ENCODE measurements at places on chromosomes 16 and 17.

- no peak for DNase-seq
Observed at GRCh38 chr17:5561736-5562571, 22.4 kb downstream of the NLRP1 start.

- DNase-seq = no peak
Observed at GRCh38 chr17:45240905-45241327, 19.2 kb downstream of the FMNL1 start.

DNA sequence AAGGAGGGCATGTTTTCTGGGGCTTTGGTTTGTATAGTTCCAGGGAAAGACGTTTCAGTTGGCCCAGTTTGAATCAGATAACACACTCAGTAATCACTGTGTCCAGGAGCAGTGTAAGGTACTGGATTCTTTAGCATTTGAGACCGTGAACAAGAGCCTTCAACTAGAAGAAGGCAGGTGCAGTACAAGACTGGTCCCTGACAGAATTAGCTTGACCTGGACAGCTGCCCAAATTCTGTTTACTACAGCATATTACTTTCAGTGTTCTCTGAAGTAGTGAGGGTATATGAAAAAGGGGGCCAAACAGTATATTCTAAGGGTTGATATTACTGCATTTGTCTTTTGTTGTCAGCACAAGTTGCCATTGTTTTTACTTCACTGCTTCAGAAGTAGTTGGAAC lies 81.3 kb downstream of the COX10 start:
- peak; percentile 3 for DNase-seq

- DNase-seq = no peak
Observed at GRCh38 chr17:13619462-13619861, 17.7 kb upstream of the HS3ST3A1 start.

GRCh38 chr17:64773386-64773835 lies 111.3 kb upstream of the SMURF2 start:
- DNase-seq = no peak

- DNase-seq = peak; percentile 10
Observed at GRCh38 chr17:68777243-68777855, 176.2 kb upstream of the FAM20A start.

DNA sequence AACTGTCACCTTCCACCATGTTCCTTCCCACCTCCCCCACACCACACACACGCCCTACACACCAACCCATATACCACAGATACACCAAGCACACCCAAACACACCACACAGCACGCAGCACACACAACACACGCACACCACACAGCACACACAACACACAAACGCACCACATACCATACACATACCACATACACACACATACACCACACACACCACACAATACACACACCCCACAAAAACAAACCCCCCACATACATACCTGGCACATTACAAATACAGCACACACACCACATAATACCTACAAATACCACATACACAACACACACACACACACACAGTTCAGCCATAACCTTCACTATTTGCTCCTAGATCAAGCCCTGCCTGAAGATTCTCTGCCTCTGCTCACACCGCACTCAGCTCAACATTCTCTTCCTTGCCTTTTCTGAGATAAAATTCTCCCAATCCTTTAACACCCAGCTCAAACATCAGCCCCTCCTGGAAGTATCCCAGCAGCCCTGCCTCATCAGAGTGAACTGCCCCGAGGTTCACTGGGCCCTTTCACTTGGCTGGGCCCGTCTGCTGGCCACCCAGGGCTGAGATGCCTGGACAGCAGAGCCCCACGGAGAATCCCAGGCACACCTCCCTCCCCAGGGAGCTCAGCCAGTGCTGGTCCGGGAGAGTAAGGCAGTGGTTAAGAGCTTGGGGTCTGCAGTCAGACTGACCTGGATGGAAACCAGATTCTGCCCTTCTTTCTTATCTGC lies 31.9 kb upstream of the CPNE2 start:
- no peak for DNase-seq

GRCh38 chr17:58506354-58507080 lies 7.9 kb downstream of the MTMR4 start:
- DNase-seq = no peak

DNA sequence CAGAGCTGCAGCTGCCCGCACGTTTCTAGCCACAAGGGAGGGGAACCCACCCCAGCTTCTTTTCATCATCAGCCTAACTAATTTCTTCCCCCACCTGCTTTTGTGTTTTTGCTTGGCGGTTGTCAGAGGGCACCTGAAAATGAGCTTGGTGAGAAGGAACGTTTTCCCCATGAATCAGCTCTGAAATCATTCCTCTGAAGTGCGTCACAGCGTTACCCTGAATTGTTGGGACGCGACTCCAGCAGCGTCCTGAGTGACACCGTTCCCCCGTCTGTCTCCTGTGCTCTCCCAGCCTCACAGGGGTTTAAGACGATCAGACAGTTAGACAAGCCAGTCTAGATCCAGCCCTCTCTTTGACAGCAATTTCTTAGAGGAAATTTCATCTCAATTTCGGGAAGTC lies 722.9 kb upstream of the EEF2KMT start:
- DNase-seq = no peak

DNA sequence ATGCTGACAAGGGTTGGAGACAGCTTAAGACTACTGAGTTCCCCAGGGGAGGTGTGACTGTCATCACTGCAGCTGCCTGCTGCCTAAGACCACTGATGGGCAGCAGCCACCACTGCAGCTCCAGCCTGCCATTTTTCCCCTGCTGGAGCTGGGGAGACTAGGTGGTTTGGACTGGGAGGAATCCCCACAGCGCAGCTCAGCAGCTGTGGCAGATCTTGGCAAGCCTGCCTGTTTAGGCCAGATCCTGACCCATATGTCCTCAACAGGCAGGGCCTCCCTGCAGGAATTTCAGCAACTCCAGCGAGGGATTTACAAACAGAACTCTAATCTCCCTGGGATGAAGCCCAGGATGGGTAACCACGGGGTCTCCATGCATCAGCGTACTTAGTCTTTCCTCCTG lies 356.4 kb upstream of the TOM1L1 start:
- DNase-seq = no peak

GRCh38 chr16:85912211-85912974 lies 13.4 kb downstream of the IRF8 start:
- DNase-seq = no peak

DNA sequence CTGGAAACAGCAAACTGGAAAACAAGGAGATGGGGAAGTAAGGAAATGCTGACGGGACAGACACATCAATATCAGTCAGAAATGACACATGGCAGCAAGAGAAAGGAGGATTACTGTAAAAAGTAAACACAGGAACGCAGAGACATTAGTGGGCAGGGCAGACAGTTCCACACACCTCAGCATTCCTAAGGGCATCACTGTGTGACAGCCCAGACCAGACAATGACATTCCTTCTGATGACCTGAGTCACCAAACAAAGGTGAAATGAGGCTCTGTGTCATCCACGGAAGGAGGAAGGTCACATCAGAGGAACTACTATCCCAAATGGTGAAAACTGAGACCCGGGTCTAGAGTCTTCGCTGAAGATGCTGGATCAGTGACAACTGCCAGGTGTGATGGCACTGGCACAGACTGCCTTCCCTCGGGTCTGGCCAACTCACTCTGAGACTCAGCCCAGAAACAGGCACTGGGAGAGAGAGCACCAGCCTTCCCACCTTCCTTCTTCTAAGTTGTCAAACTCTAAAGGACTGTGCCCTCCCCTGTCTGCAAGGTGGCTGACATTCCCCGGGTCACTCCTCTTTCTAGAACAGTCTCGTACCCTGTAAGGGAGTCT lies 36.7 kb downstream of the TK2 start:
- no peak for DNase-seq

GRCh38 chr16:17037499-17037898 lies 433.3 kb downstream of the XYLT1 start:
- no peak for DNase-seq

GRCh38 chr17:18963126-18964017 lies 11.4 kb downstream of the SLC5A10 start:
- no peak for DNase-seq

DNA sequence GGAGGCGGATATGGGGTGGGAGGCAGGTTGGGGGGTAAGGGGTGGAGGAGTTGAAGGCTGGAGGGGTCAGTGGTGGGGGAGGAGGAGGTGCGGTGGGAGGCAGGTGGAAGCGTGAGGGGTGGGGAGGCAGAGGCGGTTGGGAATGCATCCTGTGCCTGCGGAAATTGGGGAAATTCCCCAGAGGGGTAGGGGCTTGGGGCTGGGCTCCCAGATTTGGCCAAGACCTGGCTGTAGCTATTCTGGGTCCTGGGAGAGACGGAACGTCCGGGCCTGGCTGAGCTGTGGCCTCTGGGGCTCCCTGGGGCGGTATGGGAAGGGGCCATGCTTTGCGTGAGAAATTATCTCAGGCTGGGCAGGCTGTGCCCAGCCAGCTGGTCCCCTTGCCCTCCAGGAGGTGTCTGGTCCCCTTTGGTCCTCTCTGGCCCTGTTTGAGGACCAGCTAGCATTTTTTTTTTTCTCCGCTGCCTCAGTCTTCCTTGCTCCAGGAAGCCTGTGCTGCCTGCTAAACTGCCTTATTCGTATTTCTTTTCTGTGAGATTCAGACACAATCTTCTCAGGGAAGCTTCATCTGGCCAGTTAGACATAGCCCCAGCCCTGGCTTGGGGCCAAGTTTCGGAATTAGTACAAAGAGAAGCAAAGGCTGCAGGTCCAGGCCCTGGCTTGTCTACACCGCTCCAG lies 7.3 kb upstream of the TRPV2 start:
- peak; percentile 2 for DNase-seq

GRCh38 chr16:65122724-65123395 lies 997 bp upstream of the CDH11 start:
- DNase-seq = no peak

DNA sequence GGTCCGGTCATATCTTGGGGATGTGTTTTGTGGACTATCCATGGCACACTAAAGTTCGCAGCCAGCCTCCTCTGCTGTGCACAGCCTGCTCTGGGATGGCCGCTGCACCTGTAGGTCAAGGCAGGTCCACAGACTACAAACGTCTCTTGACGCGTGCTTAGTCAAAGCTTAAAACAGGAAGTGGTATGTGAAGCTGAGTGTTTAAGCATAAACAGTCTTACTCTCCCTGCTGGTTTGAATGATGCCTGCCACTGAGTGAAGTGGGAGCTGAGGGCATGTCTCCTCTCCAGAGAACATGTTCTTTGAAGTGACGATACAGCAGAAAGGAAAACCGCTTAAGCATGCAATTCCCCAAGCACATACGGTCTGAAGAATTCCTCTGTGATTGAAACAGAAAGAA lies 365.6 kb downstream of the SLC39A11 start:
- DNase-seq = no peak

- DNase-seq = no peak
Observed at GRCh38 chr16:27404163-27404823, 2.3 kb downstream of the IL21R start.

DNA sequence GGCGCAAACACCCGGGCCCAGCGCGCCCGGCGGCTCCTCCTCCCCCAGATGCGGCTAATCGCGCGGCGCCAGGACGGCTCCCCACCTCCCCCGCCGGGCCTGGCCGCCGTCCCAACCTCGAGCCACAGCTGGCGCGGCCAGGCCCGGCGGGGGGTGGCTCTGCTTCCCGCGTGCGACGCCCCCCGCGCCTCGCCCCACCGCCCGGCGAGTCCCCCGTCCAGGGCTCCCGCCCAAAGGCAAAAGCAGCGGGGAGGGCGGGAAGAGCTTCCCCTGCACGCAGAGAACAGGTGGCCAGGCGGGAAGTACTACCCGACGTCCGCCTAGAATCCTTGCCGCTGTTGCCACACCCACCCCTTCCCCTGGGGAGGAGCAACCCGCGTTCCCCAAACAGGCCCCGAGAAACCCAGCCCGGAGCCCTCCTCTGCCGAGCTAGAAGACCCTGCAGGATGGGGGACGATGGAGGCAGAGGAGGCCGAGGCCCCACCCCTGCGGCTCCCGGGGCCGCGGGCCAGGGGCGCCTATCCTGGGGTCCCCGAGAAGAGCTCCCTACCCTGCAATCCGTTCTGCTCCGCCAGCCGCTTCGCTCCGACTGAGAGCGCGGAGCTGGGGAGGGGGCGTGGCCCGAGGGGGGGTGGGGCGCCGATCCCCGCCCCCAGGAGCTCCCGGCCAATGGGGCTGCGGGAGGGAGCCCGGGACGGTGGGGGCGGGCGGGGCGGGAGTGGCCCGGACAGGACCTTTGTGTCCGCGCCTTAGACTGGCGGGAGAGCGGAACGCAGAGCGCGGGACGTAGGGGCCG lies at the start of gene CARHSP1:
CARHSP1 (minus strand) TSS at position 591 of the 796 bp plus-strand sequence. CDS start 9,678 bp downstream, outside the sequence.
- DNase-seq = peak; percentile 82

- no peak for DNase-seq
Observed at GRCh38 chr16:11734025-11734652, 8.5 kb downstream of the TXNDC11 start.

GRCh38 chr16:8951447-8952280 lies 12.0 kb downstream of the USP7 start:
- DNase-seq = no peak

GRCh38 chr16:58733248-58733670 lies 857 bp downstream of the GOT2 start:
- DNase-seq = no peak

DNA sequence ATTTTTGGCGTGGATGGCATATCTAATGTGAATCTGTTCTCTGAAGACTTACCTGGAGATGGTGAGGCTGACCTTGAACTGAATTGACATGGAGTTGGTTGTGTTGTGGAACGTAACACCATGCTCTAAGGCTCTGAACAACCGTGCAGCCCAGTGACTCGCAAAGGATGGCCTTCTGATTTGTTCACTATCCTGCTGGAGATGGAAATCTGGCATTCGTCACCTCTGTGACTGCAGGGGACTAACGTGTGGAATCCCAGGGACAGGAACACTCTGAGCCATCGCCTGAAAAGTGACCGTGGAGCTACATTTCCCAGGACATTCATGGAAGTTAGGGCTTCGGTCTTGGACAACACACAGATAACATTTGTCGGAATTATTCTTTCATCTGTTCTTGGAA lies 61.1 kb downstream of the BANP start:
- DNase-seq = no peak

DNA sequence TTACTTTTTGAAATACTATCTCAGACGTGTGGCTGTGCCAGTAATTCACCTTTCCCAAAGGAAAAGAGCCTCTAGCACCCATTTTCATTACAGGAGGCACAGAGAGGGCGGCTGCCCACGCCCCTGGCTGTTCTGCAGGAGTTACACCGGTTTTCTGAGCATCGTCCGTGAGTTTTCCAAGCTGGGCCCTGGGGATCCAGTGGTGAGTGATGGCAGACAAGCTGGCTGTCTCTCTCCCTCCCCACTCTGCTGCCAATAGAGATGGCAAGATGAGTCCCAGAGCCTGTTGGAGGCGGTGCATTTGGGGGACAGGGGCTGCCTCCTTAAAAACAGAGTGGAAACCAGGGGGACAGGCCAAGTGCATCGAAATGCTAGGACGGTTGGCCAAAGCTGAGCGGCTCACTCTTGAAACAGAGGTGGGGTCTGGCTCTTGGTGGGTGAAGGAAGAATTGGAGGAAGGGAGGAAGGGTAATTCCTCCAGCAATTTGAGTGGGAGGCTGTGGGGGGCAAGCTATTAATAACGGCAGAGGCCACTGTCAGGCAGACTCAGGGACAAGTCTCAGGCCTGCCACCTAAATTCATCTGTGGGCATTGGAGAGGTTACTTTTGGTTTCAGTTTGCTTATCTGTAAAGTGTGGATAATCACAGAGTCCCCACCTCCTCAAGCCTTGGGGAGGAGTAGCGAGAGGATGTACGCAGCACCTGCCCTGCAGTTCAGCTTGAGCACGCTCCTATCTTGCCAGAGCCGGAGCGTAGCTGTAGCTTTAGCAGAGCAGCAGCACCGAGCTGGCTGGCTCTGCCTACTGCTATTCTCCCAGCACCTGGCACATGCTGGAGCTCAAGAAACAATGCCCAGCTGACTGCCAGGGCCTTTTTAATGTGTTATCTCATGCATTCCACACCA lies 7.5 kb upstream of the NOS2 start:
- peak; percentile 9 for DNase-seq

GRCh38 chr17:13024526-13025257 lies 6.9 kb upstream of the ELAC2 start:
- peak; percentile 37 for DNase-seq
